ENCODE measurements at places on chromosomes 12 and 14.
A peak's percentile ranks its signal among the peaks of the same experiment; 100 is the strongest.

- DNase-seq, result no peak
Measured at GRCh38 chr14:93735206-93735605, 53.1 kb downstream of the PRIMA1 start.

DNA sequence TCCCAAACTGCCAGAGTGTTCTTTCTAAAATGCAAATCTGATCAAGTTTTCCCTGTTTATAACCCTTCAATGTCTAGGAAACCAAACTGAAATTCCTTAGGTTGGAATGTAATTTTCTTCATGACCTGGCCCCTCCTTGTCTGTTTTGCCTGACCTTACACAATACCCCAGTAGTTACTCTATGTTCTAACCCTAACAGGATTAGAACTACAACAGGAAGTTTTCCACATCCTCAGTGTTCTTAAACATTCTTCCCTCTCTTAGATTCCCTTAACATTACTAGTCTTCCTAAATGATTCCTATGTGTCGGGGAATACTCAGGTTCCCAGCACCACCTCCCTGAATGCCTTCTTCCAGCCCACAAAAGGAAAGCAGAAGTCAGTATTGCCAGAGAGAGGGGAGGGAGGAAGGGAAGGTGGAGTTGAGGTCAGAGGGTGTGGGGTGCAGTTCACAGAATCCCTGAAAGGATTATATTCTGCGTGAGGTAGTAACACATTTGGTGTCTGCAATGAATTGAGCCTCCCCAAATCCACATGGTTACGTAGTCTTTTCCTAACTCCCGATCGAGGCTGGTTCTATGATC is 72.6 kb downstream of the BBS10 start:
- no peak for DNase-seq

GRCh38 chr12:54387114-54387467 is 2.6 kb upstream of the ZNF385A start:
- DNase-seq, result no peak

DNA sequence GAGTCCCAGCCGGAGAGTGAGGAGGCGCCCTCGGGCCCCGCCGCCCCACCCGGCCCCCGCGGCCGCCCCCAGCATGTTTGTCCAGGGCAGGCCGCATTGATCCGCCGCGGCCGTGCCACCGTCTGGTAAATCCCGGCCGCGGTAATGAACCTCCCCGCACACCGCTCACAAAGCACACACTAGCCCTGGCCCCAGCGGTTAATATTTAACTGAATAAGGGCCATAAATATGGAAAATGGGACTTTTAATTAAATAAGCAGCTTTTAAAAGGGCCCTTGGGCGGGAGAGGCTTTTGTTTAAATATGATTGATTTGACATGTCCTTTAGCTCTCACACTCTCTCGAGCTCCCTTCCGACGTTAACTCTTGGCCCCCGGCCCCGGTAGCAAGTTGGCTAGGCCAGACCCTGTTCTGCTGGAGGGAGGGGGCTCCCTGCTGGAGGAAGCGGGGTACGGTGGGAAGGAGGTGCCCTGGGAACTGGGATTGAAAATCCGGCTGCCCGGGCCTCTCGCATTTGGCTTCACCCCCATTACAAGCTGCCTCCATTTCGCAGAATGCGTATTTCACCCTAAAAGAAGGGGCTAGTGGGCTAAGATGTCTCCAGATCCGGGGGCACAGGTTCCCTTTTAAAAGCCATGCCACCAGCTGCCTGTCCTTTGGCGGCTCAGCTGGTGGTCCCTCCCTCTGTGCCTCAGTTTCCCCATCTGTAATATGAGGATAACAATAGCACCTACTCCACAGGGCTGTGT is 199.8 kb downstream of the RBM19 start:
- DNase-seq, result no peak

DNA sequence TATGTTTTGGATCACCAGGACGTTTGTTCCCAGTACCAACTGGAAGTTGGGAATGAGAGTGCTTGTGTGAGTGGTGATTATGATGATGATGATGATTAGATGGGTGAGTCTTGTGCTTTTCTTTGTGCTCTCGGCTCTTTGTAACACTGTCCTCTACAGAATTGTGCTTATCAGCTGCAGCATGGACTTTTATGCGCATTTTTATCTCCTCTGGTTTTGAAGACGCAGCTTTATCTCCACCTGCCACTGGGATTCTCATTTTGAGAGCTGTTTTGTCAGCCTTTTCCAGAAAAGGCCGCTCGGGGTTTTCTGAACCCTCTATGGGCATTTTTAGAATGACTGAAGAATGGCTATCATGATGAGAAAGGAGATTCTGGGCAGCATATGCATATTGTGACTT is 11.5 kb upstream of the KANSL2 start:
- no peak for DNase-seq

DNA sequence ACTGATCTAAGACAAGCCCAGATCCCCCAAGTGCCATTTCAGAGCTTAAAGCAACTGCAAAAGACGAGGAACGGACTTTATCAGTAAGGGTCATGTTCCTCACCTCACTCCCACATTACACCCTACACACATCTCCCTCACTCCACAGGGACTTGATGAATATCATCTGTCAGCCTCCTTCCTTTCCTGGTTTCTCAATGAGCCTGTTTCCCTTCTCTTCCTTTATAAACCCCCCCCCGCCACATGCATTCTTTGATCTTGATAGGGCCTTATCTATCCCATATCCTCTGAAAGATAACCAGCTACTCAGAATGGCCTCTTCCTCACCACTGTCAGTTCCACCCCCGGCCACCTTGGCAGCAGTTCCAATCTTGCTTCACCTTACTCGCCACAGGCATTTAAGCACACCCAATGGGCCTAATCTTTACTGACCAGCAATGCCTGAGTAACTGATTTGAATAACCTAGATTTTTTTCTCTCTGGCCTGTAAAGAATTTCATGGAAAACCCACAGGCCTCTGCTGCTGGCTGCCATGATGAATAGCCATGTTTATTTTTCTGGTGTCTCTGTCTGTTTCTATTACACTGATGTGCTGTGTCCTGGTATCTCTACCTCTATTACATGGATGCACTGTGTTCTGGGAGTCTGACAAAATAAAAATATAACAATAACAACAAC is 138.7 kb downstream of the PHLDA1 start:
- DNase-seq, result no peak

GRCh38 chr14:36944307-36945010 is 227.9 kb downstream of the SLC25A21 start:
- no peak for DNase-seq

DNA sequence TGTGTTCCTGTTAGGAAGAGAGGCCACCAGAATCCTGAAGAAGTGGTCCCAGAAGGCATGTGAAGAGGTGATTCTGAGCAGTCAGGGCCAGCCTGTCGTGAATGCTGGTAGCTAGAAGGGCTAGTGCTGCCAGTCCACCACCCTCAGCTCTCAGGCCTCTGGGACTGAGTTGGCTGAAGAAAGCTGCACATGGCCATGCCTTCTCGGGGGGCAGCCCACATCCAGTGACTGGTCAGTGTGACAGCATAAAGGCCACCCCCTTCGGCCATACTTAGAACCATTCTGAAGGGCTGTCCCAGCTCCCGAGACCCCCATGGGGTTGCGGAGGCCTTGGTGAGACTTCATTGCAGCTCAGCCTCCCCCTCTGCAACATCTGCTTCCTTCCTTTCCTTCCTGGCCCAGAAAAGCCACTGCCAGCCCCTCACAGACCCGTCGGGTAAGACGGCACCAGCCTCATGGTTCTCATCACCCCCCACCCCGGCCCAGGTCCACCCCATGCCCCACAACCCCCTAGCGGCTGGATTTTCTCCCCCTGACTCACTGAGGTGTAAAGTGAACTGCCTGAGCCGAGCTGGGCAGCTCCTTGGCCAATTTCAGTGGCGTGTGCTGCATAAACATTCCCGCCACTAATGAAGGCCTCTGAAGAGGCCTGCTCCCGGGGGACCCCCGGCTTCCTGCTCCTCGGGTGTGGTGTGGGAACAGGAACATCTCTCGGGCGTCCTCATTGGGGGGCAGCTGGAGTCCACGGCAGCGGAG is 49.5 kb upstream of the DIO3 start:
- peak; percentile 72 for DNase-seq

GRCh38 chr14:76129851-76130576 is 21.7 kb upstream of the GPATCH2L start:
- DNase-seq, result no peak

DNA sequence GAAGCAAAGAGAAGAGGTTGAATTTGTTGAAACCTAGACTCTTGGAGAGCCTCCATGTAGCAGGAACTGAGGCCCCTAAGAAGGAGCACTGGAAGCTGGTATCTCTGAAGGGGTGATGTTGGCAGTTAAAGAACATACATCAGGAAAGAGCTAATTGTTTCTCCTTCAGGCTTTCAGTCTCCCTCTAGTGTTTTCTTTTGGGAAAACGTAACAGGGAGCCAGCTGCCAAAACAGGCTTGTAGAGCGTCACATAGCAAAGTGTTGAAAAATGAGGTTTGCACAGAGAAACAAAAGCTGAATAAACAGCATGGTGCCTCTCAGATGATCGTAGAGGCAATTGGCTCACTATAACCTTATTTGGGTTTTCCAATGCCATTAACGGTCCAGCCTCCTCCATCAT is 46.9 kb upstream of the CAND1 start:
- peak; percentile 16 for DNase-seq
